ENCODE measurements at places on chromosomes 3 and 15.
A peak's percentile ranks its signal among the peaks of the same experiment; 100 is the strongest.

DNA sequence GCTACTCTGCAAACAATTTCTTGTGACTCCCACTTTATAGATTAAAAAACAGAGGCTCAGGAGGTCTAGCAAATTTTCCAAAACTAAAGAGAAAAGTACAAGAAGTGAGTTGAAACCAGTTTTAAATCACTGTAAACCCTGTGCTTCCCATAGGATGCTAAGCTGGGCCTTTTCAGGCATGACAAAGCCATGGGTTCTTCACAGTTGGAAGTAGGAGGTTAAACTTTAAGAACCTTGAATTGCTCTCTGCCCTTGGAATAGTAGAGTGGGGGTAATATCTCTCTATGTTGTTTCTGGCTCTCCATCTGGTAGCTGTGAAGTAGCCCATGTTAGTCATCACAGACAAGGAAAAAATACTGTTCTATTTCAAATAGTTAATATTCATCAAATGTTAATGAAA, 193.6 kb upstream of the SATB1 start:
- no peak for DNase-seq

DNA sequence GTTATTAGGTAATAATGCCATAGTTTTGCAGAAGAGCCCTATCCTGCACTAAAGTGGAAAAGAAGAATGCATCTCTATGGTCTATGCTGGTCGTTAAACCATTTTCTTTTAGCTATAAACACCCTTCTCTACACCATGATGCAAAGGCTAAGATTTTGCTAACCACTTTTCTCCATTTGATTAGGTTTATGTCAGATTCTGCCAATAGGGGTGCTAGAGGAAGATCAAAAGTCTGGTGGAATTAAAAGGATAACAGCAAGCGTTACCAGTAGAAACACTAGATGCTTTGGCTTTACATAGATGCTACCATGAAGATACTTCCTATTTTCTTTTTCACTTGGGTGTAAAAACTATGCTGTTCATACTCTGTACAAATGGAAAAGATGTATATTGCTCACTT, 669.8 kb upstream of the ARPP21 start:
- DNase-seq, result no peak

- peak; percentile 79 for DNase-seq
Measured at GRCh38 chr15:78075490-78076230, 1.9 kb downstream of the TBC1D2B start.

DNA sequence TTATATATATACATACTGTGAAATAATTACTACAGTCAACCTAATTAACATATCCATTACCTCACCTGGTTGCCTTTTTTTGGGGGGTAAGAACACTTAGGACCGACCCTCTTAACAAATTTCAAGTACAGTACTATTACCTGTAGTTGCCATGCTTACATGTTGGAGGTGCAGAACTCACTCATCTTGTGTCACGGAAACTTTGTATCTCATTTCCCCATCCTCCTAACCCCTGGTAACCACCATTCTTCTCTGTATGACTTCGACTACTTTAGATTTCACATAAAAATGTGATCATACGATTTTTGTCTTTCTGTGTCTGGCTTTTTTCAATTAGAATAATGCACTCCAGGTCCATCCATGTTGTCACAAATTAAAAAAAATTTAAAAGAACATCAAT, 55.5 kb upstream of the MELTF start:
- DNase-seq, result no peak

DNA sequence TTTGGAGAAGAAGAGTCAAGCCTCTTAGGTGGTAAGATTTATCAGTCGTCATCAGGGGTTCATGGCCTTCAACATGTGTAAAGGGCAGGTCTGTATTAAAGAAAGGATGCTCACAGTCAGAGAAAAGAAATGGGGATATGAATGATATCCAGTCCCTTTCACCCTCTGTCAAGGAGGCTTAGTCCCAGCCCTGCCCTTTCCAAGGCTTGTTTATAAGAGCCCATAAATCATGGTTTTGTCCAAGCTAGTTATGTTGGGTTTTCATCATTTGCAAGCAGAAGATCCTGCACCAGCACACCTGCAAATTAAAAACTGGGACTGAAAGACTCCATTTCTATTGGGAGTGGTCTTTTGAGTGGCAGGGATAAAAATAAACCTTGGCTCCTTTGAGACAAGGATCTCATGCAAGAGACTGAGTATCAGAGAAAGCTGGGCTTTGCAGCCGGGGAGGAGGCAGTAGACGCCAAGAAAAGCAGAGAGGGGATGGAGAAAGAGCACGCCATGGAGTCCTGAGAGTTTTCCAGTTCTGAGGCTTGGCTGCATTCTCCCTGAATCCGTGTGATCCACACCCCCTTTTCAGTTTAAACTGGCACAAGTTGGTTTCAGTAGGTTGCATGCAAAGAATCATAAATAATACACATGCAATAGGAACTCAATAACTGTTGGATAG, 12.6 kb upstream of the PDIA5 start:
- DNase-seq, result no peak

DNA sequence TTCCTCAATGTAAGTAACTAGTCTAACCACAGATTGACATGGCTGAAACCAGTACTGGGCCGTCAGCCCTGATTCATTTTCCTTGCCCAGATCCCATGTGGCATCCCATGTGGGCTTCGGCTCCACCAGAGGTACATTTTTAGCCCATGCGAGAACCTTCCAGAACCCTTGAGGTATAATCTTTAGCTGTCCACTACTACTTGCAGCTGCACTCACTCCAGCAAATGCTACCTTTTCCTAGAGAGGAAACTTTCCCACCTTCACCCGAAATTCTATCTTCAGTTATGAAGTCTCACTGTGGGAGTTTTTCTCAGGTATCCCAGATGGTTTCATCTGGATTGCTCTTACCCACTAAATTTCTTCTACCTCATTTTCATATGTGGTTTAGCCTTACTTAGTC, 907.2 kb downstream of the ROBO1 start:
- DNase-seq, result no peak

GRCh38 chr3:71210257-71211007, 373.1 kb downstream of the FOXP1 start:
- DNase-seq, result peak; percentile 11

DNA sequence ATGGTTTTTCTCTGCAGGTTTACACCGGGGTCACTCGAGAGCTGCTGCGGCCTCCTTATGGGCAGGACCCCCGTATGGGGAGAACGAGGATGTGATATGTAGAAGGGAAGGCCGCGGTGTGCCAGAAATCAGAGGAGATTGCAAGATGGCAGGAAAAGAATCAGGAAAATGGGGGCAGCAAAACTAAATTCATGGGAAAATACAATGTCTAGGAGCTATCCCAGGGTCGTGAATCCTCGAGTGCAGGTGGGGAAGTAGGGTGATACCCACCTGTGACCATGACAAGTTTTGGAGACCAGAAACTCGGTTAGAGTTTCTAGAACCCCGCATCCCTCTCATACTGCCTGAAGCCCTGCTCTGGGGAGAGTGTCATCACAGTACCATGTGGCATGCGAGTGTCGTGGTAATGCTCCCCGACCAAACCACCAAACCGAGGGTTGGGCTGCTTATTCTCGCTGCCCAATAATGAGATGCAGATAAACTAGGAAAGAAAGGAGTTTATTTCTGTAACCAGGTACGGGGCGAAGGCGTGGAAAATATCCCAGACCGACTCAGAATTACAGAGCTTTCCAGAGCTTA, 781 bp downstream of the TRNT1 start:
- peak; percentile 13 for DNase-seq

GRCh38 chr15:53862386-53862785, 102.9 kb upstream of the WDR72 start:
- no peak for DNase-seq

- no peak for DNase-seq
Measured at GRCh38 chr15:56459096-56459495, 5.8 kb downstream of the MNS1 start.

DNA sequence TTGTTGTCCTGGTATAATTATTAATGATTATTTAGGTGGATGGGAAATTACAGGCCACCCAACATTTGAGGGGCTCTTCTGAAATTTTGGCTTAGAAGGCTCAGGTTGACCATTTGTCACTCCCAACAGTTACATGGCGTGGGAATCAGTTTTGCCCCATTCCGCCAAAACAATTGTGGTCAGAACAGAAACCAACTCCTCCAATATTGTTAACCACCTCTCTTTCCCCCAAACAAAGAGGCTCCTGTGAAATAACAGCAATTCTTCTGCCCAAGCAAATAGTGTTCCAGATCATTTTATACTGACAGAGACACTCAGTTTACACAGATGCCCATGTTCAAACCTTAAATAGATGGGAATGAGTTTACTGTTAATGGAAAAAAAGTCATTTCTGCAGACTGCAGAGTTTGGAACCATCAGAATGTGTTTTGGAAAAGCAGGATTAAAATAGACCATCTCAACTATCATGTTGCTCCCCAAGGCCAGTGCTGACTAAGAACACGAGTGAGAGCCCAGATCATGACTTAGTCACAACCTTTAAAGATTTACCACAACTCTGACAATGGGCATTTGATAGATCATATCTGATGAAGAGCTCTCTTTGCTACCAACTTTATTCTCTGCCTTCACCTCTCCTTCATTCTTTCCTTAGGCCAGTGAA, 102.1 kb downstream of the DUT start:
- DNase-seq, result peak; percentile 16

DNA sequence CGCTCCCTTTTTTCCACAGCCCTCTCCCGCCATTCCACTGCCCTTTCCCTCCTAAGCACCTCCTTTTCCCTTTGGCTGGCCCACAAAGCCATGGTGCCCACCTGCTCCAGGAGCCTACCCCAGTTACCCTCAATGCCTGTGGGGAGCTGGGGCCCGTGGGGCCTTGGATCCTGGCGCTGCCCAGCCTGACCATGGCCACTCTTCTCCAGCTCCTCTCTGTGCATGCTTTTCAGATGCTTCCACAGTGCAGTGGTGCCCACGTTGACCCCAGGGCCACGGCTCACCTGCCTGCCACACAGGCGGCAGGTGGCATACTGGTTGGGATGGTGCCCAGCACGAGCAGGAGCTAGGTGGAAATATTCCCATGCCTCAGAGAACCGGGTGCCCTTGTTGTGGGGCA, 1.5 kb downstream of the ZBED2 start:
- no peak for DNase-seq

DNA sequence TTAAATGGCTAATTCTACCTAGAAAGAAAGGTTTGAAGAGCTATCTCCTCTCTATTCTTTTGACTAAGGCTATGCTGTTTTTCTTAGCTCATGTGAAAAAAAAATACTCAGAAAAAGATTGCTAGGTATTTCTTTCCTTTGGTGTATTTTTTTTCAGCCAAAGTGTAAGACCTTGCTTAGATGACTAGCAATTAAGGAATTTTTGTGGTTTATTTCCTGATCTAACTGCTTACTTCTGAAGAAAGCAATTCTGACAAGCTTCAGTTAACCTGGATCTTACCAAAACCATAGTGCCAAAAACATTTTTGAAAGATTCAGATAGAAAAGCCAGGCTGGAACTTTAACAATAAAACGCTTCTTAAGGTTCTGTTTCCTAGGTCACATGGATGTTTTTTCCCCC, 315.6 kb downstream of the SOX2 start:
- peak; percentile 84 for DNase-seq

DNA sequence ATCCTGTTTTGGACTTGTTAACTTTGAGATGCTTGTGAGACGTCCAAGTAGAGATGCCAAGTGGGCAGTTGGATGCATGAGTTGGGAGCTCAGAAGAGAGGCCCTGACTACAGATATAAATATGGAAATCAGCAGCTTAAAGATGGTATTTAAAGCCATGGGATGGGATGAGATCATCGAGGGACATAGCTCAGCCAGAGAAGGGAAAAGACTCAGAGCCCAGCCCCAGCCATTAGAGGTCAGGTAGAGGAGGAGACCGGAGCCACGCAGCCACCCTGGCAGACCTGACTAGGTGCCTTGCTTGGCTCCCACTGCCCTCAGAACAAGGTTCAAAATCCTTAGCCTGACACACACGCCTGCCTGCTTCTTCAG, 31.1 kb downstream of the ATP2B2 start:
- DNase-seq, result no peak

DNA sequence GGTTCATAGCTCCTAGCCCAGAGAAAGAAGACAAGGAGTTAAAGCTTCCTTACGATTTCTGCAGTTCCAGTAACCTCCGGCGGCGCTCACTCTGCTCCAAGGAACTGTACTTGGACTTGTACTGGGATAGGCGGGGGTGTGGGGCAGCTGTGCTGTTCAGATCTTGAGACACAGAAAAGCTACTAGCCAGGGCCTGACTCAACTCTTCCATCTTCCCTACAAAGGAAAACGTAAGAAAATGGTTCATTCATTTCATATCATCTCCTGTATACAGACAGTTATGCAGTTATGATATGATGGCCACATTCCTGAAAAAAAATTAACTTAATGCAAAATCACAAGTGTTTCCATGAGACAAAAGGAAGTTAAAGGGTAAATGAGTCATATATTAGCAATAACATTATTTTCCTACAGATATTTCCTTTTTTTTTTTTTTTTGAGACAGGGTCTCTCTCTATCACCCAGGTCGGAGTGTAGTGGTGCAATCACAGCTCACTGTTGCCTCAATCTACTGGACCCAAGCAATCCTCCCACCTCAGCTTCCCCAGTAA, 4.6 kb downstream of the SNUPN start:
- DNase-seq, result peak; percentile 25

DNA sequence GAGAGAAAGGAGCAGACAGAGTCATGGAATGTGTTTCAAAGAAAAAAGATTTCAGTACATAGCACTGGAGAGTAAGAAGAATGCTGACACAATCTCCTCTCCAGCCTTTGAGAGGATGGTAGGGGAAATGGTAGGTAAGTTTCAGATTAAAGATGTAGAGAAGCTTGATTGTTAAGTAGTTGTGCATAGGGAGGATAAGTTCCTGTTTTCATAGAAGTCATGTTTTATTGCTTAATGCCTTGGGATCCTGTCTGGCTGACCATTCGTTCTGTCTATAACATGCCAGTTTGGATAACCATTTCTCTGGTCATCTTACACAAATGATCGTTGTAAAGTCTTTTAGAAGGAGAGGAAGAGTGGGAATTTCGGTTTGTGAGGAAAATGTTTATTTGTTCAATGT, 95.7 kb upstream of the IGSF10 start:
- DNase-seq, result no peak

DNA sequence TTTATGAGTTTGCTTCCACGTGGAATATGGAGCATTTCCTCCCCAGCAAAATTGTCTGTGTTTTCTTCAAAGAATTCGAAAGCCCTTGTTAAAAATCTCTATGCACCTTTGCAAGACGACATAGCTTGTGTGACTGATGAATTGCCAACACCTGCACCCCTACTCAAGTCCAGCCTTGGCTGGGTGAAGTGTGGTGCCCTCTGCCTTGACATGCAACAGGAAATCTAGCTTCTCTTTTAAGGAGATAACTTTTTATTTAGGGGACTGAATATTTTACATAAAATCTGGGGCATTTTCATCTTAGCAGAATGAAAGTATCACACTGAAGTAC, 647 bp downstream of the HMG20A start:
- DNase-seq, result peak; percentile 29

DNA sequence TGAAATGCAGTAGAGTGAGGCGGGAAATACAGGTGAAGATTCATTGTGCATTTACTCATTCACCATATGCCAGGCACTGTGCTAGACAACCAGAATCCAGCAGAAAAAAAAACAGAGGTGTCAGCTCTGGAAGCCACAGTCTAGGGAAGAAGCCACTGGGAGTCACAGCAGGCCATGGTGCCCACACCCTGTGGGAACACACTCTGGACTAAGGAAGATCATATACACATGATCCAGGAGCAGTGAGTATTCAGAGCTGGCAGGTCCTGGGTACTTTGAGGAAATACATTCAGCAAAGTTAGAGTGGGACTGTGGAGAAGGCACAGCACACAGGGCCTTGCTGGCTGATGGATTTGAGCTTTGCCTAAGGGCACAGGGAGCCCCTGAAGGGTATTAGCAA, 14.8 kb downstream of the FAM240A start:
- DNase-seq, result no peak
